ENCODE measurements at places on chromosomes 1 and 21.

GRCh38 chr21:43877936-43878575, 13.0 kb downstream of the AGPAT3 start:
- no peak for DNase-seq

- no peak for DNase-seq
Measured at GRCh38 chr1:37562984-37563383, 6.2 kb downstream of the DNALI1 start.

- DNase-seq, result no peak
Measured at GRCh38 chr1:247064304-247064703, 14.3 kb downstream of the ZNF670 start.

DNA sequence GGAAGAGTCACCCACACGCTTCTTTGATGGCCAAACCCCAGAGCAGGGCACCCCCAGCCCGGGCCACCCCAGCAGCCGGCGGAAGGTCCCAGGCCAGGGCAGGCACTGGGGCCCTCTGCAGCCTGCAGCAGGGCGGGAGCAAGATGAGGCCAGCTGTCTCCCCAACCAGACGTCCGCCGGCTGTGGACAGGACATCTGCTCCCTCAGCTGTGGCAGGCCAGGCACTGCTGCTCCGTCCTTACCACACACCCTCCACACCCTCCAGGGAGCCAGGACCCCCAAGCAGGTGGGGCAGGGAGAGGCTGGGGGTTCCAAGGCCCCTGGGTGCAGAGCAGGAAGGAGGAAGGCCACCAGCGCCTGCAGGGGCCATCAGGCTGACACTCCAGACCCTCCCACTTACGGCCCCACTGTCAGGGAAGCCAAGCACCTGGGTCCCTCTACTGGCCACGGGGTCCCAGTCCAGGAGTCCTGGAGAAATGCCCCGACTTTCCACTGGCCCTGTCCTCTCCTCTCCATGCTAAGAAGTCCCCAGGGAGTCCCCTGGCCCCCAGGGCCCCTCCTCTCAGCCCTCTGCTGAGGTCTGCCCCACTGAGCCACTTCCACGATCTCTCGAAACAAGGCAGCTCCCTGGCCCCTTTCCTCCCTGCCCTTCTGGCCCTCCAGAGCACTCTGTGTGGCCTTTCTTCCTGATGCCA, 5.6 kb downstream of the WNT9A start:
- DNase-seq, result no peak

DNA sequence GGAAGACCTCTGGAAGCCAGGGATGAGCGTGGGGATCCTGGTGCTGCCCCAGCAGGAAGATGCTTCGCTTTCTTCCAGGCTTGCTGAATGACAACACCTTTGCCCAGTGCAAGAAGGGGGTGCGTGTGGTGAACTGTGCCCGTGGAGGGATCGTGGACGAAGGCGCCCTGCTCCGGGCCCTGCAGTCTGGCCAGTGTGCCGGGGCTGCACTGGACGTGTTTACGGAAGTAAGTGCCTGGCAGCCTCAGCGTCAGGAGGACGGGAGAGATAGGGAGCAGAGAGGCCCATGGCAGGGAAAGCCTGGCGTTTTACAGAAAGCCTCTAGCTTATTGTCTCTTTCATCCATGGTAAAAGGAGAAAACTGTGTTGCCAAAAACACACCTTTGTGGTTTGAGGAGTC, 23.5 kb downstream of the PHGDH start:
- DNase-seq, result no peak

GRCh38 chr1:117286562-117286961, 75.8 kb upstream of the VTCN1 start:
- no peak for DNase-seq

DNA sequence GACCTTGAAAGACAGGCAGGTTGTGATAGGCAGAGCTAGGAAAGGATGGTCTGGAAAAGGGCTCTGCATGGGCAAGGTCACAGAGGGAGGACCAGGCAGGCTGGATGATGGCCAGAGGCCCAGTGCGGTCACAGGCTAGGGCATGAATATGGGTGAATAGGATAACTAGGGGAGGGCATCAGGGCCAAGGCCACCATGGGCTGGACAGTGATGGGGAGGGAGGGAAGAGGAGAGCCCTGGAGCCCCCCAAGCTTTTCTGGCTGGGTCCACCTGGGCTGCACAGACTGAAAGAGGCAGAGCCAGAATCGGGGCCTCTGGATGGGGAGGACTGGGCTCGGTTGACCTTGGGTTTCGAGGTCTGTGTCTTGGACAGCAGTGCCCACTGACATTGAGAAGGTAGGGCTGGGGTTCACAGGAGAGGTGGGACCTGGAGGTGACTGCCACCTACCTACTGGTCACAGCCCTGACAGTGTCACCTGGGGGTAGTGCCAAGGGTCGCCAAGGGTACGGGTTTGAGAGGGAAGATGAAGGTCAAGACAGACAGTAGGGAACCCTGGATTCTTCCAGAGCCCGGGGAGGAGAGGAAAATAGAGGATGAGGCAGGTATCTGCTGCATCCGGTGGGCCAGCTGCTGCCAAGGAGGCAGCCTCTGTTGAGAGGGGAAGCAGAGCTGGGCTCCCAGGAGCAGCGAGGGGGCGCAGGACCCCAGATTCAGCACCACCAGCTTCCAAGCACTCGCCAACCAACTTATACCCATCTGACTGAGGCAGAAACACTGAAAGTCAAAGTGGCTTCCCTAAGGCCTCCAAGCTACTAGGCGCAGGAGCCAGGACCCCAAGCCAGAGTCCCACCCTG, 6.1 kb upstream of the NPHP4 start:
- DNase-seq, result no peak

- DNase-seq, result no peak
Measured at GRCh38 chr1:155131856-155132255, 3.8 kb upstream of the SLC50A1 start.

- DNase-seq, result no peak
Measured at GRCh38 chr21:44078411-44078981, 28.7 kb upstream of the PWP2 start.

Measured in activated CD8-positive, alpha-beta T cell treated with anti-CD3 and anti-CD28 coated beads for 36 hours (primary cell).